Kidney (tissue), 22 donors: ENCODE measurements at places on chromosomes 16 and 17.

DNA sequence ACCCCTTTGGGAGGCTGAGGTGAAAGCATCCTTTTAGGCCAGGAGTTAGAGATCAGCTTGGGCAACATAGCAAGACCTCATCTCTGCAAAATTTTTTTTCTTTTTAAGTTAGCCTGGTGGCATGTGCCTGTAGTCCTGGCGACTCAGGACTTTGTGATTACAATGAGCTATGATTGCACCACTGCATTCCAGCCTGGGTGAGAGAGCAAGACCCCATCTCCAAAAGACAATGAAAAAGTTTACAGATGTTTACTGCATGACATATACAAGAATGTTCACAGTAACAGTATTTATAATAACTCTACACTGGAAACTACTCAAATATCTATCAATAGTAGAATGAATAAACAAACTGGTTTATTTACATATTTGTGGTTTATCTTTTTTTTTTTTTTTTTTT lies 33.1 kb upstream of the CCL22 start:
- no peak for DNase-seq

DNA sequence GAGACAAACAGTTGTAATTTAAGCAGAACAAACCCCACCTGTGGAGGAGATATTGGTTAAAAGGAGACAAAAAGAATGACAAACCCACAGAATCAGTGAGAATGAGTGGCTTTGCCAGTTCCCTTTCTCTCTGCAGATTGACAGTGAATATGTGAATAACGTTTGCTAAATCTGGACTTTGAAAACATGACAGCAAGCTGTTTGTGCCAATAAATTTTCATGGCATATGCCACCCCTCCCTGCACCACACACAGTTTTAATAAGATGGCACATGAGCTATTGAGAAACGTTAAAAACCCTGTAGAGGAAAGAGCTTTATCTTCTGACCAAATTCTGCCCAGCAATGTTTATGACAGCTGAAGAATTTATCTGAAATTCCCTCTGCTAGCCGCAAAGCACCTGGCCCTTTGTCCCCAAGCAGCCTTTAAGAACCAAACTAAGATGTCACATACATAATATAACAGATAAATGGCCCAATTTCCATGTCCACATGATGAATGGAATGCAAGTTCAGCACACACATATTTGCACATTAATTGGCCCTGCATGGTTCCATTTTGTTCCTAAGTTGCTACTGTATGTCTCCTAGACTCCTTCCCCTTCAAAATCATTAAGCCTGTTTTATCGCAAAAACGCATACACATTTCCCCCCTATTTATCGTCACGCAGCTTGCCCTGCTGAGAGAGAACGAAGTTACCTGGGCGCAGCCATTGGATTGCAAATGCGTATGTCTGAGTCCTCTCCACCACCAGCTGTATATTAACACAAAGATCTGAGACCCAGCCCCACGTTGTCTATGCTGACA lies 773.5 kb upstream of the EEF2KMT start:
- no peak for DNase-seq

GRCh38 chr17:41799366-41799765 lies 12.4 kb downstream of the P3H4 start:
- DNase-seq = no peak

GRCh38 chr16:74721716-74722115 lies 21.1 kb upstream of the MLKL start:
- no peak for DNase-seq

- no peak for DNase-seq
Measured at GRCh38 chr16:89643769-89644300, 13.7 kb downstream of the CHMP1A start.

GRCh38 chr17:75345514-75346167 lies 56.4 kb upstream of the SLC25A19 start:
- DNase-seq = no peak
